ENCODE measurements at places on chromosomes 5 and 9.

GRCh38 chr9:126219648-126220063 is 107.0 kb upstream of the MVB12B start:
- DNase-seq = no peak

DNA sequence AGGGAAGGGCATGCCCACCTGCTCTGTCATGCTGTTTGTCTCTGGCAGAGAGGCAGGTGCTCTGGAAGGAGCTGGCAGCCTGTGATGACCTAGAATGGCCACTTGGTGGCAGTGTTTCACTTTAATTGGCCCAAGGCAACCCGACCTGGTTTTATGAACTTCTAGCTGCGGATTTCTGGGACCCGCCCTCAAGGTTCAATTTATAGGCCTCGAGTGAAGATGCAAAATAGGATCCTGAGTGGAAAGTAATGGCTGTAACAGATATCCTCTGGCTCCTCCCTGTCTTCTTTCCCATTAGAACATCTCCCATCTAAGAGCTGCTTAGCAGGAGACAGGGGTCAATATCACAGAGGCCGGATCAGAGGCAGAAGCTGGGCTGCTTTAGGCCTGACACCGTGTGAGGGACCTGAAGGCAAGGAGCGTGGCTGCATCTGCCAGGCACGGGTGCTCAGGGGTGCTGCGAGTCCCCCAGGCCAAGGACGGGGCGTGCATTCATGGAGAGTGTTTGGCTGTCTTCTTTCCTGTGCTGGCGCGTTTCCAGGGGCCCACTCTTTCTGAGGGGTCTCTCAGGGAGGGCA is 56.7 kb upstream of the SLC28A3 start:
- peak; percentile 79 for DNase-seq

DNA sequence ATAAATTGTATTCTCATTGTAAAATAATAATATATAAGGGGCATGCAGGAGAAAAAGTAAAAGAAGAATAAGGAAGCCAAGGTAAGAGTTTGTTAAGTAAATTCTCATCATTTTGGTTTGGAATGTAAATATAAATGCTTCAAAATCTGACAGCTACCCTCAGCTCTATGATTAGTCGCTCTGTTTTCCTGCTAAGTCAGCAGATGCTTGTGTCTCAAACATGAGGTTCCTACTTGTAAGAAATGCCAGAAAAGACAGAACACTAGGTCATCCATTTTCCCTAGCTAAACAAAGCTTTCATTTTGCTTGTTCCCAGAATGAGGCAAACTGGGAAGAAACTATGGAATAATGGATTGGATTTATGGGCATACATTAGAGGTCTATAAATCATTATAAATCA is 293.1 kb downstream of the DMRTA1 start:
- no peak for DNase-seq

DNA sequence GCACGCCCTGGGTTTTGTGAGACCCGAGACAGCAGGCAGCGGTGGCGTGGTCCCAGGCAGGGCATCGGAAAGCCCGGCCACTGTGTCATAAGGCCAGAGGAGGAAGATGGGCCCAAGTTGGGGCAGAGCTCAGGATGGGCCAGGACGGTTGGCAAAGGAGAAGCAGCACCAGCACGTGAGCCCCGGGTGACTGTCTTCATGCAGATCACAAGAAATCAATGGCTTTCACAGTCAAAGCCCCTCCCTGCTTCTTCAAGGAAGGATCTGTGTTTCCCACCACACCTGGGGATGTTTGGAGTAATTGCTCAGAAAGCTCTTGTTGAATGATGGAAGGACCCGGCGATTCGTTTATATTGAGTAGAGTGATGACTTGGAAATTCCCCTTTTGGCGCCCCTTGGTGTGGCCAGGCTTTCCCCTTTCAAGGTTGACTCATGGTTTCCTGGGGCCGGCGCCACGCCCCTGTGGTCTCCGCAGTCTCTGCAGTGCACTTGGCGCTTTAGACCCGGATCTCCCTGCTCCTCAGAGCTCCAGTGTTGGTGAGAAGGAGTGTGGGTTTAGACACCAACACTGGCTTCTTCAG is 52.1 kb downstream of the IL31RA start:
- peak; percentile 30 for DNase-seq

DNA sequence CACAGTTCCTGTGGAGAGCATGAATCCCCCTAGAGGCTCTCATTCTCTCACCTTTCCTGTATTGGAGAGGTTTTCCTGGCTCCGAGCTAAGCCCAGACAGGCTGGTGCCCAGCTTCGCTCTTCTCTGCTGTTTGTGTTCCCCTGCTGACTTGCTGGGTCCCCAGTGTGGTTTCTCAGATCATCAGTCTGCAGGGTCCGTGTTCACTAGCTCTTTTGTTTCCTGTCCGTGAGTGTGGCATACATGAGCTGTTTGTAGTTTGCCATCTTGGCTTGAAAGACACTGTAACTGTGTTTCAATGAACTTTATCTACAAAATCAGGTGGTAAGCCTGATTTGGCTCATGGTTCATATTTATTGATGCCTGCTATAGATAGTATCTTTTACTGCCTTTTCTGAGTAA is 23.8 kb downstream of the LOX start:
- no peak for DNase-seq

DNA sequence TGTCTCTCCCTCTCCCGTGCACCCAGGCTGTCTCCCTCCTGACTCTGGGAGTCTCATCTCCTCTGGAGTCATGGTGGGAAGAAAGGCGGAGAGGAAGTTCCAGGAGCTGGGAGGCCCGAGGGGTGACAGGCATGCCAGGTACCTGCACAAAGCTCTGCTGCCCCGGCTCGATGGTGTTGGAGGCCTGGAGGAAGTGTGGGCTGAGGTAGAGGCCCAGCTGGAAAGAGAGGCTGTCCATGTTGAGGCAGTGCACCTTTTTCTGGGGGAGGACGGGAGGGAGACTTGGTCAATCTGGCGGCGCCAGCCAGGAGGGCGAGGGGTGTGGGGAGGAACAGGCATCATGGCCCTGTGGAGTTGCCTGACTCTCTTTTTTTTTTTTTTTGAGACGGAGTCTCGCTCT is 15.9 kb downstream of the FPGS start:
- no peak for DNase-seq

GRCh38 chr5:163821142-163821541 is 315.7 kb downstream of the MAT2B start:
- DNase-seq = no peak

- no peak for DNase-seq
These were observed 51.9 kb upstream of the ENTREP1 start for GRCh38 chr9:69273161-69273560.

DNA sequence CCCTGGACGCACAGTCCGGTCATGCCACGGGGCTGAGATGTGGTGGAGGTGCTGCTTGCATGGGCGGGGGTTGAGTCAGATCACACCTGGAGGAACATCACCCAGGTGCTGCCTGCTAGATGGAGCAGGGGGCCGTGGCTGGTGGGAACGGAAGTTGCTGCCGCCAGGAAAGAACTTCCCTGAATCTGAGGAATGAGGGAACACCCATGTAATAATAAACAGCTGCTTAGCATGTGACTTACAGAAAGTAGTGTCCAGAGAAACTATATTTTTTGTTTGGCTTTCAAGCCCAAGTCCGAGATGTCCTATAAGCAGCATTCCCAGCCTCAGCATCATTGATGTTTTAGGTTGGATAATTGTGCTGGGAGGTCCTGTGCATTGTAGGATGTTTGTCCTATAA is 27.1 kb upstream of the FAM240B start:
- no peak for DNase-seq

GRCh38 chr9:72312386-72312987 is 52.5 kb downstream of the ZFAND5 start:
- no peak for DNase-seq

DNA sequence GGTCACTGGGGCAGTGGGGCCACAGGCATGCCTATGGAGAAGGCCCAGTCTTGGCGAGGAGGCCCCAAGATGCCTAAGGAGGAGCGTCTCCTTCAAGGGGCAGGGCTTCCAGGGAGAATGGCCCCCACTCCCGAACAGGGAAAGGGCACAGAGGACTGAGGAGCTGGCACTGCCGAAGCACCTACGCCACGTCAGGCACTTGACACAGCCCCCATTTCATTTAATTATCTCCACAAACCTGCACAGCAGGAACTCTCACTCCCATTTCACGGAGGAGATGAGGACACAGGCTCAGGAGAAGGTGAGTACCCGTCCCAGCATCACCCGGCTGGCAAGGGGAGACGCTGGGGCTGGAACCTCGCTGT is 26.0 kb downstream of the EGR1 start:
- DNase-seq = no peak

DNA sequence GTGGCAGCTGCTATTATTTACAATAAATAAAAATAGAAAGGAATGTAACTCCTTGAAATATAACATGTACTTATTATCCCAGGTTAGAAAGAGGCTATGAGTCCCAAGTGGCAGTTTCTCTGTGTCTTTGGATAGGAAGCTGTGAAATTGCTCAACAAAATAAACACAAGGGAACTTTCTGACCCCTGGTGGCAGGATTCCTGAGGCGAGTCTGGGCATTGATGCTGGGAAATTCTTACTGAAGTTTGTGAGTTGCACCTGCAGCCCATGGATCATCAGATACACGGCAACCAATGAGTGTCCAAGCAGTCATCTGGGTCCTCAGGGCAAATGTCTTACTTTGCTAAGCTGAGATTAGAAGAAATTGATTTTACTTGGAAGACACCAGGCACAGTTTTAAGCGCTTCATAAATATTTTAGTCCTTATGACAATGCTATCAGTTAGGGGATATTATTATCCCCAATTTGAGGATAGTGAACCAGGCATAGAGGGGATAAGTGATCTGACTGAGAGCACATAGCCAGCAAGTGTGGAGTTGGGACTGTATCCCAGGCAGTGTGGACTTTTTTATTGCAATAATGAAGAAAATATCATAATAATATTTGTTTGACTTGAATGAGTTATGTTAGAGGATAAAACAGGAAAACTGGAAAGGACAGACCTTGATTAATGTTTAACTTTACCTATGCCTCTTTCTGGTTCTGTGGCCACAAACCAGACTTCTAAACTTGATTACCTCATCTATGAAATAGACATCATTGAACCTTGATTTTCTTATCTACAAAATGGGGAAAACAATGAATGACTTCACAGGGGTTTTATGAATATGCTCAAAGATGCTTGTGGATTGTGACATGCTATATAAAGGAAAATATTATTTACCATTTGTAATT is 265.5 kb upstream of the ADAMTSL1 start:
- peak; percentile 72 for DNase-seq

DNA sequence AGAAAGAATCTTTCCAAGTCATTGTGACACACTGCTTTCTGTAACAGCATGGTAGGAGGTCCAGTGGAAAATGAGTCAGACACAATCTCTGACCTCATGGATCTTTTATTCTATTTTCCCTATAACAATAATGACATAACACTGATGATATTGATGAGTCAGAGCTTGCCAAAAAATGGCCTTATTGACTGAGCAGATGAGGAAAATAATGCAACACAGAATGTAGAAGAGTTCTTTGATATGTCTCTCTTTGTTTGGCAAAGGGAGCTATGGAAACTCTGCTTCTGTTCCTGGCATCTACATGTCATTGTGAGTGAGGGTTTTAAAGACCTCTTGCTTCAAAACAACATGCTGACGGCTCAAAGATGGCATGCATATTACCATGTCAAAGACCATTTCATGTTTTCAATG is 443.1 kb upstream of the ZNF608 start:
- DNase-seq = peak; percentile 41

DNA sequence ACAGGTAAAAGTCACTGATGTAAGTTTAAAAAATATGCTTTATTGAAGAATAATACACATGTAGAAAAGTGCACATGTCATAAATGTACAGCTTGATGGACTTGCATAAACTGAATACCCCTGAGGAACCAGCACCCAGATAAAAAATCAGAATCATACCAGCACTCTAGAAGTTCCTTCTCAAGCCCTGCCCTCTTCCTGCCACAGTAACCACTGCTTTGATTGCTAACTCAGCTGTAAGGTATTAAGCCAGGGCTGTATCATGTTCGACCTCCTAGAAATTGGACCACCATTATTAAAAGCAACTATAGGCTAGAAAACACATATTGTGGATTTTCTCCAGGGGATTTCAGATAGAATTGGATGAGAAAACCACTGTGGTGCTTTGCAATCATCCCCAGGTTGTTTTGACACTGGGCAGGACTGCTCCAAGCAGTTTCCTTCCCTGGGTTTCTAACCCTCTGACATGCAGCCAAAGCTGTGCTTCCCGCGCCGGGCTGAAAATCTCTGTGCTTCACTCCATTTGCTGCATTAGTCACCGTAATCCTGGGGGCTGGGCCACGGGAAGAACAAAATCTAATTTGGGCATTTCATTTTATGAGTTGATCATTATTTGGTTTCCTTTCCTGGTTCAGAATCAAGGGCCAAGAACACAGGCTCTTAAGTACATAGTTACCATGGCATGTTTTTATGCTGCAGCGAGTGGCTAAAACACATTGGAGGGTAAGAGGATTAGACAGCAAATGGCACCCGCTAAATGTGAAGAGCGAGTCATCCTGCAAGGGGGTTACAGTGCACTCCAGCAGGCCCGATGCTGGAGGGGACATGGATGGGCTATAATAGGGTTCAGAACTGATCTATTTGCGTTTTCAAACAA is 139.4 kb upstream of the IL12B start:
- DNase-seq = no peak

GRCh38 chr5:13217636-13218035 is 726.9 kb downstream of the DNAH5 start:
- DNase-seq = no peak

DNA sequence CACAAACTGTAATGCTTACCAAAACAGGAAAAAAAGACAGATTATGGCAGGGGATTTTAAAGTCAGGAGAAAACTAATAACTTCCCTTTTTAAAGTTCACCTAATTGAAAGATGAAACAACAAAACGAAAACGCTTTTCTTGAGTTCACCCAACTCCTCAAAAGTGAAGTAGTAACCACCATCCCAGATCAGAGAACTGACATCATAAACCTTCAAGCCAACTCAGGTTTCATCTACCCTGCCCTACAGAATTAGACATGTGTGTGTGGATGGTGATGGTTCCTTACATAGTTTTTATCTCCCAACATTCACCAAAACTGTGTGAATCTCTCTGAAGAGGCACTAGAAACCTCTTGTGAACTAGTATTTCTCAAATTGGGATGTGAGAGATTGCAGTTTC is 195.2 kb upstream of the PTGER4 start:
- DNase-seq = no peak

DNA sequence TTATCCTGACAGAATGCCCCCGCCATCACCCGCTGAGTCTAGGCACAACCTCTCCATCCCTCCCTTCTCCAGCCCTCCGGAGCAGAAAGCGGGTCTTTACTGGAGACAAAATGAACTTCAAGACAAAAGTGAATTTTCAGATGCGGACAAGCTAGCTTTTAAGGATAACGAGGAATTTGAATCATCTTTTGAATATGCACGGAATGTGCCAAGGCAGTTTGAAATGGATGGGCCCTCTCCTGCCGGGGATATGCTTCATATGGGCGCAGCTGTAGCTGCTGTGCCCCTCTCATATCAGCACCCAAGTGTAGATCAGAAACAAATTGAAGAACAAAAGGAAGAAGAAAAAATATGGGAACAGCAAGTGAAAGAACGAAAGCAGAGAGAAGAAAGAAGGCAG is 37.5 kb downstream of the CPLANE1 start:
- no peak for DNase-seq

DNA sequence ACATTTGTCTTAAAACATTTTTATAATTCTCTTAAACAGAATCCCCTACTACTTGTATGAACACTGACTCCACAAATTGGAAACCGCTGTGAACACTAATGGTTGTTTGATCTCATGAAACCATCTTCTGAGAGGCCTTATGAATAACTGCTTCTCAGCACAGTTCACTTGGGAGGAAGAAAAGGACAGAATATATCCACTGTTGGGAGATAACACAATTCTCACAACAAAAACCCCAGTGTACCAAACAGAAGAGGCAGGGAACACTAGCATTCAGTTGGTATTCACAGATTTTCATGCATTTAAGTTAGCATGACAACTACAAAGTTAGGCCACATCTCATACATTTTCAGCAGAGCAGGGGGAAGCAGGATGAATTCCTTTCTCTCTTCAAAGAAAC is 89.0 kb upstream of the SELENOP start:
- DNase-seq = no peak
